Epithelial cell of esophagus (primary cell): ENCODE measurements at places on chromosomes 5 and 9.

DNA sequence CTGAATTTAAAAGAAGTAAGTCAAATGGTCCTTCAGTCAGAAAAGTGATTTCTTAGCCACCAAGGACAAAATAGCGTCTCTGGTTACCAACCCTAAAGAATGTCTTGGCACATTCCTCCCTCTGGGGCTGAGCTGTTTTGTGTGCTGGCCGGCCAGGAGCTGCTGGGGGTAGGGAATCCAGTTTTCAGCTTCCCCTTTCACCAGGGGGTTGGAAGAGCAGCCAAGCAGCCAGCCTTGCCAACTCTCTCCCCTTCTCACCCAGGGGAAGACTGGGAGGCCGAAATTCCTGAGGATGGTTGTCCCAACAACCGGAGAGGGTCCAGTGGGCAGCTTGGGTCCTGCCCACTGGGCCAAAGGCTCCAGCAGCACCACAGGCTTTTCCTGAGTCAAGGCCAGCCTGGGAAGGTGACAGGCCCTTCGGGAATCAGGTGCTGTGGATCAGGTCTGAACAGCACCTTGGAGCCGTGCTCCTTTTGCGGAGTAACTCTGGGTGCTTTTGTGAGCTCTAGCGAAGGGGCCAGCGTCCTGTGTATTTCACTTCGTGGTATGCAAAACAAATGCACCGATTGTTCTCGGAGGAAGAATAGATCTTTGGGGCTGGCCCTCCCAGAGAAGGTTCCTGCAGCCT, 4.2 kb downstream of the WWC1 start:
- peak; percentile 71 for DNase-seq

DNA sequence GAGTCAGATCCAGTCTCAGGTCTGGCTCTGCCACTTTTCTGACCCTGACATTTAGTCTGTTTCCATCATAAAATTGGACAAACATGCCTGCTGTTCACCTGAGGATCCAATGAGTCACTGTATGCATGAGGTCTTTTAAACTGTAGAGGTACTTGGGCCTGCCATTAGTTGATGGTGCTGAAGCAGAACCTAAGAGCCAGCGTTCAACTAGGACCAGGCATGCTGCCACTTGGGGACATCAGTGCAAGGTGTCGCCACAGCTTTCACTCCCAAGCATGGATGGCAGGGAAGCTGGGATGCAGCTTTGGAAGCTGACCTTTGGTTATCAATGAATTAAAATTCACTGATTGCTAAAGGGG, 37.1 kb downstream of the NEUROG1 start:
- no peak for DNase-seq

DNA sequence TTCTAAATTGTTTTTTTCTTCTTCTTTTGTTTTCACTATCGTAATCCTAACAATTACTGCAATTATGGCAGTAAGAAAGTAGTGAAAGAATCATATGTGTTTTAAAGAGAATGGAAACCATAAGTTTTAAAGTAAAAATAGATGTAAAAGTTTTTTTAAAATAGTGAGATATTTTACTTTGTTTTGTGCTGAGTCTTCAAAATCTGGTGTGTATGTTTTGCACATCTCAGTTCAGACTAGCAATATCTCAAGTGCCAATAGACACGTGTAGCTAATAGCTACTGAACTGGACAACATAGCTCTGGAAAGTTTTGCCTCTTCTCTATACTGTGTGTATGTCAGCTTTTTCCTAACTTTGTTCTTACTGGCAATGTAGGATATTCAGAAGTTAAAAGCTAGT, 45.0 kb downstream of the CDH6 start:
- no peak for DNase-seq

- no peak for DNase-seq
These were observed 305.9 kb downstream of the MLLT3 start for GRCh38 chr9:20316372-20316771.

DNA sequence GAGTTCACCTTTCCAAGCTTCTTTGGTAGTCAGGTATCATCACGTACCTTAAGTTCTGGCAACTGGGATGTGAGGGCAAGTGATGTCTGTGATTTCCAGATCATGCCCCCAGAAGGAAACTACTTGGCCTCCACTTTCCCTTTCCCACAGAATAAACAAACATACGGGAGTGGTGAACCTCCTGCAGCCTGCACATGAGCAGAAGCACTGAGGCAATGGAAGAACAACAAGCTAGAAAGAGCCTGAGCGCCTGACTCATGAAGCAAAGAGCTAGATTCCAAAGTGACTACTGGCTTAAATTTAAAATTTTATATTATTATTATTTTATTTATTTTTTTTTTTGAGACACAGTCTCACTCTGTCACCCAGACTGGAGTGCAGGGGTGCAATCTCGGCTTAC, 35.0 kb downstream of the ARL15 start:
- DNase-seq, result no peak

GRCh38 chr9:115130176-115130575, 12.2 kb upstream of the TNC start:
- DNase-seq, result no peak

DNA sequence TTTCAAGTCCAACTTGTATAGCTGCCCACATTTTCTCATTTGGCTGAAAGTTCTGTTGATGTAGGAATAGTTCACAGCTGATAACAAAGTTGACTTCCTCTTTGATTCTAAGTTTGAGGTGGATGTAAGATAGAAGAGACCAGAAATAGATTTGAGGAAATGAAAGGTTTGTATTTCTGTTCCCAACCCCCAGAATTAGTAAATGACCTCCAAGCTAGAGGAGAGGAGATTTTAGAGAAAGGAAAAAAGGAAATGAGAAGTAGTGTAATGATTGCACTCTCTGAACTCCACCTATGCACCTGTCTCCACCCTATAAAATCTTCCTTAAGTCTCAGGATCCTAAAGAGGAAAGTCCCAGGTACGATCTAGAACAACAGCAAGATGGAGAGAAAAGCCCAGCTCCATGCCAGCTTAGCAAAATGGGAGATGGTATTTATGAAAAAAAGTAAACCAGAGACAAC, 130.4 kb upstream of the POC5 start:
- no peak for DNase-seq

GRCh38 chr9:76528642-76529190, 69.7 kb downstream of the GCNT1 start:
- DNase-seq, result no peak

DNA sequence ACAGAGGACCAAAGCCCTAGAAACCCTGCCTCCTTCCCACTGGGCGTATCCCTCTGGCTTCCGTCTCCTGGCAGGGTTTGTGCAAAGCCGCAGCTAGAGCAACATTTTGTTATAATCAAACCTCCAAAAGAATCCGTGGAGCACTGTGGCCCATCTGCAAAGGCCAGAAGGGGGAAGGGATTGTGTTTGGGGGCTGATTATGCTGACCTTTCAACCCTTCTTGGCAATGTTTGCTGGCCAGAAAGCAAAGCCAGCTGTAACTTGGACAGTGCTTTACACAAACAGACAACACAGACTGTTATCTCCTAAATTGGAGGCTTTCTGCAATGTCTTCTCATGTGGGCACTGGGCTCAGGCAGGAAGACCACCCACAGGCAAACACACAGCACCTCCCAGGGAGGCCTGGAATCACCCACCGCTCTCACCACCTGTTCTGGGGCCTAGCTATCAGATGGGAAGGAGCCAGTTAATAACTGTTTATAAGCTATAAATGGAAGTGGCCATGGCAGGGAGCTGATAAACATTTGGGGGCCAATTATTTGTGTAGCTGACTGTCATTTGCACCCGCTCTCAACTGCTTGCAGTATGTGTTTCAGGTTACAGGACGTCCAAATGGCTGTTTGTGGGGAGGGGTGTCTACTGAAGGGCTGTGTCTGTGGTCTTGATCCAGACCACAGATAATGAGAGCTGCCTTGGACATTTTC, 121.6 kb upstream of the ERCC6L2 start:
- no peak for DNase-seq

DNA sequence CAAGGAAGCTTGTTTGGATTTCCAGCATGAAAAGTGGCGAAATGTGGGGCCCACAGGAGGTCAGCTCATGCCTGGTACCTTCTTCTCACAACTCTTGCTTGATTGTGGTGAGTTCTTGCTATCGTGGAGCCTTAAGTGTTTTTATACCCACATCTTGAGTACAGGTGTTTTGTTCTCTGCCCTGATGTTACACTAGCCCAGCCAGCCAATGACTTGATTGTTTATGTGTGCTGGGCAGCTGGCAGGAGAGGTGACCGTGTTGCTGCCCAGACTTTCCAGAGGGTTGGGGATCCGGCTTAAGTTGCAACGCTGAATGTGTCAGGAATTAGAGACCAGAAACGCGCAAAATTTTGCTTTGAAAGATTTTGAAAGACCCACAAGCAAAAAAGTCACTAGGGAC, 24.0 kb upstream of the TPPP start:
- DNase-seq, result no peak

GRCh38 chr9:13806714-13807113, 507.2 kb downstream of the NFIB start:
- peak; percentile 79 for DNase-seq

GRCh38 chr9:137116027-137116507, 1.5 kb upstream of the DPP7 start:
- no peak for DNase-seq

GRCh38 chr9:79570448-79571308, 1.1 kb upstream of the TLE4 start:
- peak; percentile 31 for DNase-seq

GRCh38 chr5:173114536-173114935, 29.8 kb upstream of the BNIP1 start:
- DNase-seq, result no peak

GRCh38 chr5:166062094-166062493, 2229.4 kb upstream of the WWC1 start:
- no peak for DNase-seq

- no peak for DNase-seq
These were observed 20.4 kb downstream of the PDE4D start for GRCh38 chr5:59873113-59873512.

- DNase-seq, result no peak
These were observed 197.0 kb downstream of the MCTP1 start for GRCh38 chr5:95087816-95088317.

DNA sequence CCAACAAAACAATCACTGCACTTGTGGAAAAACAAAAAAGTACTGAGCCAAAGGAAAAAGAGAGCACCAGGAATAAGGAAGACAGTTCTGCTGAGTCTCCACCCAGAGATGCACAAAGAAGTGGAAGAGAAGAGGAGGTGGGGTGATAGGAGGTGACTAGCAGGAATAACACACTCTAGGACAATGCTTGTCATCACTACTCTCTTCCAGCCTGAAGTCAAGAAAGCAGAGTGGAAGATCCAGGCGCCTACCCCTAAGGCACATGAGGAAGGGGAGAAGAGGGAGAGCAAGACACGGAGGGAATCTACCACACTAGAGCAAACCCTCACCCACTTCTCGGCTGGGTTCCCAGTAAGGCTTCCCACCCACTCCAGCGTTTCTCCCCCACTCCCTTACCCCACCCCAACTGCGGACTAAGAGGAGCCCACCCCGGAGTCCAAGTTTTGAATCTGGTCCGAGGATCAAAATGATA, 1.7 kb downstream of the SLIT3 start:
- DNase-seq, result no peak

GRCh38 chr5:96690861-96691260, 28.7 kb downstream of the CAST start:
- peak; percentile 25 for DNase-seq

- DNase-seq, result no peak
These were observed 12.9 kb upstream of the HAVCR2 start for GRCh38 chr5:157121709-157122108.

DNA sequence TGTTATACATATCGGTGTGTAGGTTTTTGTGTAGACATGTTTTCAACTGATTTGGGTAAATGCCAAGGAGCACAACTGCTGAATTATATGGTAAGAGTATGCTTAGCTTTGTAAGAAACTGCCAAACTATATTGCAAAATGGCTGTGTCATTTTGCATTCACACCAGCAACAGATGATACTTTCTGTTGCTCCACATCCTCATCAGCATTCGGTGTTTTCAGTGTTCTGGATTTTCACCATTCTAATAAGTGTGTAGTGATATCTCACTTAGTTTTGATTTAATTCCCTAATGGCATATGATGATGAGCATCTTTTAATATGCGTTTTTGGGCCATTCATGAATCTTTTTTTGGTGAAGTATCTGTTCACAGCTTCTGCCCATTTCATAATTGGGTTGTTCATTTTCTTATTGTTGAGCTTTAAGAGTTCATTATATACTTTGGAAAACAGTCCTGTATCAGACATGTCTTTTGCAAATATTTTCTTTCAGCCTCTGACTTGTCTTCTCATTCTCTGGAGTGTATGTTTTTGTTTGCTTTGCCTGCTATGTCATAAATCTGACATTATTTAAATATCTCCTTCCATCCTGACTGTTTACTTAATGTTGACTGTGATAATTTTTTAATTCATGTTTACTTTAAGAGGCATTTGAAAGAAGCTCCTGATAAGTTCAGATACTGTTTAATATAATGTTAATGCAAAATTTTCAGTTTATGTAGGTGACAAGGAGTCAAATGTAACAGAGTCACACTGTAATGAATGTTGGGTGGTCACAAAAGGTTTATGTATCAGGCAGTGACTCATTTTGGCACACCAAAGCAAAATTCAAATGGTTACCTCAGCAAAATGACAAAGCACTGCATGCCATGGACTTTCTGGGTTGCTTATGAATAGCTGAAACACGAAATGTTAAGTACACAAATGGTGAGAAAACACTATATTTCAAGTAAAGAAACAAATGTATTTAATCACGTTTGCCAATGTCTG, 181.1 kb upstream of the DAB2 start:
- DNase-seq, result peak; percentile 50

DNA sequence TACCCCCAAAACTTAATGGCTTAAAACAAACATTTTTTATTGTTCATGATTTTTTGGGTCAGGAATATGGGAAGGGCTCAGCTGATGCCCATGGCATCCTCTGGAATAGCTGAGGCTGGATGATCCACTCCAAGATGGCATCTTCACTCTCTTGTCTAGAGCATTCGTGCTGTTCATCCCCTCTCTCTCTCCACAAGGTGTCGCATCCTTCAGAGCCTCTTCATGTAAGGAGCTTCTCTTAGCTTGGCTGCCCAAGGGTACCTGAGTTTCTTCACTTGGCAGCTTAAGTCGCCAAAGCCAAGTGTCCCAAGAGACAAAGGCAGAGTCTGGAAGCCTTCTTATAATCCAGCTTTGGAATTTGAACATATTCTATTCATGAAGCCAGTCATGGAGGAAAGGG, 294.7 kb downstream of the CHSY3 start:
- peak; percentile 68 for DNase-seq

- DNase-seq, result peak; percentile 50
These were observed 20.1 kb upstream of the TCERG1 start for GRCh38 chr5:146426853-146427618.

DNA sequence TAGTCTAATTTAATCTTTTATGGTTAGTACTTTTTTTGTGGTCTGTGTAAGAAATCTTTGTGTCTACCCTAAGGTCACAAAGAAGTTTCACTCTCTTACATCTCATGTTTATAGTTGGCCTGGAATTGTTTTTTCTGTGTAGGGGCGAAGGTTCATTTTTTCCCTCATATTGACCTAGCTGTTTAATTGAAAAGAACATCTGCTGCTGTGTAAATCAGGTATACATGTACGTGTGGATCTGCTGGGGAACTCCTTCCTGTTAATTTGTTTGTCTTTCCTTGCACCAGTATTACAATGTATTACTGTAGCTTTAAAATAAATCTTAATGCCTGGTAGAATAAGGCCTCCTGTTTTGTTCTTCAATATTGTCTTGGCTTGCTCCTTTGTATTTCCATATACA, 37.8 kb downstream of the EXOSC2 start:
- DNase-seq, result no peak
